ENCODE measurements at places on chromosomes 4 and X.

GRCh38 chr4:145218251-145218650 is 37.9 kb upstream of the OTUD4 start:
- DNase-seq = no peak

DNA sequence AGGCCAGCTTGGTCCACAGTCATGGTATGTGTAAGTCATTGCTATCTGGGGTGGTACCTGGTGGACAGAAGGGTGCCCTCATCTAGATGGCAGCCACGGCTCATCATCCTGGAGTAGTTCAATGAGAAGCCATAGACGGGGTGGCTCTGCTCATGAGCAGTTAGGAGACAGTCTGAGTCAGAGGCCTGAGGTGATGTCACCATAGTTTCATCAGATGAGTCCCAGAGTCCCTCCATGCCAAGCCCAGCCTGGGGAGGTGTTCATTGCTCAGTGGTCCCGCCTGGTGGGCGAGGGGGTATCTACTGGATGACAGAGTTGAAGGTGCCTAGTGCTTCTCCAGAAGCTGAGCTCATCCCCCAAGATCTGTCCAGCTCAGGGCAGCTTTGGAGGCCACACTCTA is 49.8 kb downstream of the DLG3 start:
- no peak for DNase-seq

GRCh38 chrX:124960454-124960853 is 359.2 kb upstream of the TEX13C start:
- DNase-seq = no peak

DNA sequence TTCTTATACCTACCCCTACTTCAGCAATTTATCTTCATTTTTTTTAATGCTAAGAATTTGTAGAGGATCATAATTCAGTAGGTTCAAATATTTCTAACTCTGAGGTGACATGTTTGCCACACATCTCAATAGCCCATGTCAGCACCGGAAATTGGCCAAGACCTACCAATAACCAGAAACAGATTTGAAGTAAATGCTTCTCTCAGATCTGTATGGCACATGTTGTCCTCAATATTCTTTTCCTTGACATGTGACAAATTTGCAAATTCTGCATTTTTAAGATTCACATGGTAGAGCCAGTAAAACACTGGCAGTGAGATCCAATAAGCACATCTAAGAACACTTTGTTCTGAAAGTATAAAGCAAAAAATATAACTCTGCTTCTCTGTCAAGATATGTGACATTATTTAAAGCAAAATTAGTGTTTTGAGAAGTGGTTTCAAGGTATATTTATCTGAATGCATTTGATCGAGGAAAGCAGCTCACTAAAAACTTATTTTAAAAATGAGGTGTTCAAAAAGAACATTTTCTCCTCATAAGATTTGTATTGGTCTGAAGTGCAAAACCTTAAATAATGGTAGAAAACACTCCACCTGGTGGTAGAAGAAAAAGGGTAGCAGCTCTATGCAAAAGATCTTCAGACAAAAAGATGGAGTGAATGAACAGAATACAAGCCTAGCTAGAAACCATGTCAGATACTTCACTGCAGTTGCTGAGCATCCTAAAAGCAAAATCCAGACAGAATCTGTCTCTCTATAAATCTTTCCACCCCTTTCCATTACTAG is 513.8 kb upstream of the FAM241A start:
- no peak for DNase-seq

DNA sequence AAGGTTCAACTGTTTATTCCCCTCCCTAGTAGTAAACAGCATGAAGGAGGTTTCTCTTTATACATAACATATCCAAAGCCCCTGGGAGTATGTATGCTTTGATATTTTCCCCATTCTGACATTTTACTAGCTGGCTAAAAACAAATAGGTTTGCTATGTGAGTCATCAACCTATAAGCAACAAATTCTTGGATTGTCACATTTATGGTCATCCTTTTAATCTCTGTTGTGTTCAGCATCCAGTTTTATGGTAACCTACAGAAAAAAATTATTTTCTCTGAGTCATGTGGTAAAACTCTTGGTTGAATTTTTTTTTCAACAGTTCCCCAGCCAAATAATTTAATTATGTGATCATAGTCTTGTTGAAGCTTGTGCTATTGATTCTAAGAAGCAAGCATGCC is 734.1 kb downstream of the ADGRL3 start:
- DNase-seq = no peak

All from cerebellar nuclear complex (tissue), 1 donor.